M059J (cell line): ENCODE measurements at places on chromosomes 12 and 14.

DNA sequence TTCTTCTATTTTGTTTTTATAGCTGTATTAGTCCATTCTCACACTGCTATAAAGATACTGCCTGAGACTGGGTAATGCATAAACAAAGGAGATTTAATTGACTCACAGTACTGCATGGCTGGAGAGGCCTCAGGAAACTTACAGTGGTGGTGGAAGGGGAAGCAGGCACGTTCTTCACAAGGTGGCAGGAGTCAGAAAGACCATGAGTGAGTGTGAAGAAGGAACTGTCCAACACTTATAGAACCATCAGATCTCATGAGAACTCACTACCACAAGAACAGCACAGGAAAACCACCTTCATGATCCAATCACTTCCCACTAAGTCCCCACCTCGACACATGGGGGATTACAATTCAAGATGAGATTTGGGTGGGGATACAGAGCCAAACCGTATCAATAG lies 42.3 kb downstream of the ARMH4 start:
- DNase-seq: no peak

GRCh38 chr12:9868311-9868801 lies 798 bp downstream of the CLEC2B start:
- peak; percentile 25 for DNase-seq

- no peak for DNase-seq
These were observed 89.4 kb downstream of the PAX9 start for GRCh38 chr14:36751106-36751505.

- DNase-seq: peak; percentile 68
These were observed 1.4 kb upstream of the ANO4 start for GRCh38 chr12:100793182-100793581.

- no peak for DNase-seq
These were observed 175.3 kb downstream of the TSPAN9 start for GRCh38 chr12:3252450-3252891.

GRCh38 chr14:97218691-97219430 lies 421.7 kb downstream of the VRK1 start:
- no peak for DNase-seq

GRCh38 chr14:101838476-101838875 lies 77.0 kb downstream of the PPP2R5C start:
- no peak for DNase-seq

DNA sequence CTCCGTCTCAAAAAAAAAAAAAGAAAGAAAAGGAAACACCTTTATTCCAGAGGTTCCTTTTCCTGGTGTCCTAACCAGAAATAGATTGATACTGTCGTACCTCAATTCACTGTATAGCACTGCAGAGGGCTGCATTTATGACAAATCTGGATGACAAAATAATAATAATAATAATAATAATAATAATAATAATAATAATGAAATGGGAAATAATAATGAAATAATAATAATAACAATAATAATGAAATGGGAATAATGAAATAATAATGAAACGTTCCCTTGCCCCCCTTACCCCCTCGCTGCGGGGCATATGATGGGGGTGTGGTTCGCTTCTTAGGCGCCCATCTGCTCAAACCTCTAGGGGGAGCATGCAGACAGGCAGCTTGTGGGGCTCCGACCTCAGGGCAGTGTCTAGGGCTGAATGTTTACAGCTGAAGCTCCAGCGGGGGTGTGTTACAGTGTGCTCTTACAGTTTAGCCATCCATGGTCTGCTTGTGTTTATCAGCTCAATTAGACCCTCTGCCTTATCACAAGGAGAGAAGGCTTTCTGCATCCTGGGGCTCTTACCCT lies 1088.3 kb upstream of the SEL1L start:
- no peak for DNase-seq

GRCh38 chr12:11882301-11883019 lies 188.3 kb upstream of the BCL2L14 start:
- DNase-seq: no peak

GRCh38 chr12:127742231-127742630 lies 524.7 kb upstream of the TMEM132C start:
- DNase-seq: peak; percentile 64
